ENCODE measurements at places on chromosomes 16 and 17.

DNA sequence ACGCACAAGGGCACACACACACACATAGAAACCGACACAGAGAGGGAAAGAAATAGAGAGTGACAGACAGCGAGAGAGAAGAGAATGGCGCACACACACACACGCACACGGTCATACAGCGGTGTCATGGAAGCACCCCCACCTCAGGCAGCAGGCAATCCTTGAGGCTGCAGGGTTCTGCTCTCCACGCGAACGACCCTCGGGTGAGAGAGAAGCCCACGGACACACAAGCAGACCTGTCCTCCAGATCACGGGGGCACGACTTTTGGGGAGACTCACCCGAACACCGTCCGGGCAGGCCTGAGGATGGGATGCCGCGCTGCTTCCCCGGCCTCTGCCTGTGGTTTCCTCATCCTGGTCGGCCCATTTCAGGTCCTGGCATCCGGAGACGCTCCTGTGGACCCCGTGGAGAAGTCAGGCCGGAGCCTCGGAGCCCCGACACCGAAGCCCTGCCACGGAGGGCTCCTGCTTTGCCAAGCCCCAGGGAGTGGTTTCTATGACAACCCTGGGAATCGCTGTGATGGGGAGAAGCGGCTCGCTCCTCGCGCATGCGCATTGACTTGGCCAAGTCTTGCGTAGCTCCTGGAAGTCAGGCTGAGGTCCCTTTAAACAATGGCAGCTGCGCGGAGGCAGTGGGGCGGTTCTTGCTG lies 118.2 kb upstream of the KCNJ18 start:
- DNase-seq: no peak

- no peak for DNase-seq
Observed at GRCh38 chr16:86294535-86295196, 215.7 kb upstream of the FOXF1 start.

DNA sequence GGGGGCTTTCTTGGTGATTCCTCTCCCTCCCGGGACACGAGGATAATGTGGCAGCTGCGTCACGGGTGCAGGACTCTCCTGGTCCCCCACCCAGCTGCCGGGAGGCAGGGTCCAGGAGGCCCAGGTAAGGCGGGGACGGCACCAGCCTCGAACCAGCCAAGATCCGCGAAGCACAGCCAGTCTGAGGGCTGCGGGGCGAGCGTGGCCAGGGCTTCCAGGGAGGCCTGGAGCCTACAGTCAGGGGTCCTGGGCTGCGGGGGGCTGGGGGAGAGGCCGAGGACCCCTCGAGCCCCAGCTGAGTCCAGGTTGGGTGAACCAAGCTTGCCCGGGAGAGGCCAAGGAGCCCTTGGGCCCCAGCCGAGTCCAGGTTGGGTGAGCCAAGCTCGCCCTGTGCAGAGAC lies 10.0 kb downstream of the TPSD1 start:
- DNase-seq: no peak

GRCh38 chr16:87067003-87067556 lies 250.1 kb downstream of the C16orf95 start:
- no peak for DNase-seq

GRCh38 chr17:33164169-33164881 lies 128.8 kb downstream of the ASIC2 start:
- no peak for DNase-seq

All from erythroblast (primary cell).